Cardiac septum (tissue), 1 donor: ENCODE measurements at places on chromosomes 2 and 18. TPM values are rescaled to one million over a fixed set of nuclear protein-coding genes. Genes with fewer than 3 reads are reported as not detected.

DNA sequence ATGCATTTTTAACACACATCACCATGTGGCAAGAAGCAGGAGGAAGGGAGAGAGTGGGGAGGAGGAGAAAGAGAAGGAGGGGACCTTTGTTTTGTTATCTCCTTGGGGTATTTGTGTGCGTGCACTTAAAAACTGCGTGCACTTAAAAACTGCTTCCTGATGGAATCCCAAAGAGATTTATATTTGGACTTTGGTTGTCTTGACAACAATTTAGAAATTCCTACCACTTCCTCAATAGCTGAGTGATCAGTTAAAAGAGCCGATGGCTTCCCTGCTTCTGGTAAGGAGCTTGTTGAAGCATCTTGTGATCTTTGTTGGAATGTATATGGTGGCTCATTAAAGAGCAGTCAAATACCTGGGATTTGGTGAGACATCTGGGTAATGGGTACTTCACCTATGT lies 4.5 kb downstream of the RAB31 start:
- DNase-seq = no peak

DNA sequence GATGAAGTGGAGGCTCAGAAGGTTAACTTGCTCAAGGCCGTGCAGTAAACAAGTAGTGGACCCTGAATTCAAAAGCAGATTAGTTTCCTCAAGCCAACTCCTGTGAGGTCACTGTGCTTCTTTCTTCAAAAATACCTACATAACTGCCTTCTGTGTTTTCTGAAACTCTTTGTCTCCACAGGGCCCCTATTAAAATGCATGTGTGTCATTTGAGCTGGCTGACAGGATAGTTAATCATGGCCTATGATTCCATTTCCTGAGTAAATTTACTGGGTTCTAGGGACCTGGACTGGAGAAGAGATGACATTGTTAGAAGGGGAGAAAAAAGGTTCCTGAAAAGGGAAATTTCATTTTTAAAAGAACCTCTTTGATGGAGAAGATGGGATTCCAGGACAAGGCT lies 12.9 kb upstream of the DTNA start:
- no peak for DNase-seq

The LBX2 gene
- 0.51 TPM for total RNA-seq

- no peak for DNase-seq
Observed at GRCh38 chr18:10121786-10122515, 208.1 kb downstream of the VAPA start.
